ENCODE measurements at places on chromosomes 13 and 19.

DNA sequence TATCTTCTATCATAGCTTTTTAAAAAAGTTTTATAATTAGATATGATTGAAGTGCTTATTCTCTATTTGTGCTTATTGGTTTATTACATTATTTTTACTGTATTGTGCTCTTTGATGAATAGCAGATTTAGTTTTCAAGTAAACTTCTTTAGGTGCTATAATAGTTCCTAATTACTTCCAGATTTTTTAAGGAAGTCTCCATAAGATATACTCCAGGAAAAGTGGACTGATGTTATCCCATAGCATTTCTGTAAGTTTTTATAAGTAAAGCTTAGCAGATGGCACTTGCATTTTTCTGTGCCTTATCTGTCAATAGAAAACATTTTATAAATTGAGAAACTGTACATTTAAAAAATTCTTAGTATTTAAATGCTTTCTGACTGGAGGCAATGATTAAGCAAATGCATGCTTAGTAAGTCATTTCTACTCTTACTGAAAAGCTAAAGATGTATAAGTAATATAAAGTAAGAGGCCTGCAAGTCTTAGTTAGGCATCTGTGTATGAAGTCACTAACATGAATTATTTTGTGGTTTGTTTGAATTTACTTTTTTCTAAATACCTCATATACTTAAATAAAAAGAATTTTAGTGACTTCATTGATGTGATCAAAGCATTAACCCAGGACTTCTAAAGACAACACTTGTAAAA lies 182.8 kb downstream of the MAB21L1 start:
- no peak for DNase-seq

DNA sequence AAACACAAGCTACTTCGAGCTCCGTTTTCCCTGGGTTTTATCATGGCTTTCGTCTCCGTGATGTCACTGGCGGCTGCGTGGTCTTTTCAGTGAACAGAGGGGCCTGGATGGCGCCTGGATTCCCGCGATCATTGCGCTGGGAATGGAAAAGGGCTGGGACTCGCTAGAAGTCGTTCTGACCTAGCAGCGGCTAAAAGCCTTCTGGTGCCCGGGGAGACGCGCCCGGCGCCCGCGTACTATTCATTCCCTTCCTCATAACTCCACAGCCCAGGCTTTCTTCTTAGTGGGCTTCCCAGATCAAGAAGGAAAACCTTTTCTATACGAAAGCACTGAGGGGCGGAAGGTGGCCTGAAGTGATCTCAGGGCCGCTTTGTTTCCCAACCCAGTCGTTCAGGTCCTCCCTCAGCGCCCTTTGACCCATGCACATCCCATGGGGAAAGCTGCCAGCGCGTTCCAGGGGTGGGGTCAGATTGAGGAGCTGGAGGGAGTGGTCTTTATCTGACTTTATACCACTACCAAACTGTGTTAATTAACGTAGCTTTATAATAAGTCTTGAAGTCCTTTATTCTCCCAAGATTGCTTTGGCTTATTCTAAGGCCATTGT lies 96.6 kb downstream of the ELF1 start:
- no peak for DNase-seq

- no peak for DNase-seq
These were observed 48.6 kb downstream of the FOXO1 start for GRCh38 chr13:40617801-40618356.

DNA sequence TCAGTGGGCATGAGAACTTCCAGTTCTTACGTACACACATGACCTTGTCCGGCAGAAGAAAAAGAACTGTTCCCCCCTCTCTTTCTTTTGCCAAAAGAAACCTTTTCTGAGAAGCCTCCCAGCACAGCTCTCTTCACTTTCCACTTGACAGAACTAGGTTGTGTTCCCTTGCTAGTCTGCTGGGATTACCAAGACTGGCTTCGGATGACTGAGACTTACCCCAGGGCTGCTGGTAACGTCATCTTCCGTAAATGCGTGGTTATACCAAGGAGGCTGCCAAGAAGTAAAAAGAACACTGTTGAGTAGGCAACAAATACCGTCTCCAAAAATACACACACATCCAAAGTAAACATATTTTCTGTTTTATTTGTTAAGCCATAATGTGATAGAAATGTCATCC lies 908.2 kb downstream of the EFNB2 start:
- DNase-seq: no peak

DNA sequence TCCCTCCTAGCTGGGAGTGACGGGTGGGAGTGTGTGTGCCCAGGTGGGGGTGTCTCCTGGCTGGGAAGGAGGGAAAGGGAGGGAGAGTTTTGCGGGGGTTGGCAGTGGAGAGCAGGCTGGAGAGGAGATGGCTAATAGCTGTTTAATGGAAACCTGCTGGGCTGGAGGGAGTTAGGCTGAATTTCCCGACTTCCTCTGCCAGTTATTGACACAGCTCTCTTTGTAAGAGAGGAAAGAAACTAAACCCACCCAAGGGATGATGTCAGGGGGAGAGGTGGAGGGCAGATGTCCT lies 10.2 kb upstream of the ILF3 start:
- no peak for DNase-seq

- DNase-seq: no peak
These were observed 115.5 kb downstream of the FGF14 start for GRCh38 chr13:102286326-102286725.

GRCh38 chr13:52896827-52897659 lies 48.6 kb upstream of the PCDH8 start:
- no peak for DNase-seq

DNA sequence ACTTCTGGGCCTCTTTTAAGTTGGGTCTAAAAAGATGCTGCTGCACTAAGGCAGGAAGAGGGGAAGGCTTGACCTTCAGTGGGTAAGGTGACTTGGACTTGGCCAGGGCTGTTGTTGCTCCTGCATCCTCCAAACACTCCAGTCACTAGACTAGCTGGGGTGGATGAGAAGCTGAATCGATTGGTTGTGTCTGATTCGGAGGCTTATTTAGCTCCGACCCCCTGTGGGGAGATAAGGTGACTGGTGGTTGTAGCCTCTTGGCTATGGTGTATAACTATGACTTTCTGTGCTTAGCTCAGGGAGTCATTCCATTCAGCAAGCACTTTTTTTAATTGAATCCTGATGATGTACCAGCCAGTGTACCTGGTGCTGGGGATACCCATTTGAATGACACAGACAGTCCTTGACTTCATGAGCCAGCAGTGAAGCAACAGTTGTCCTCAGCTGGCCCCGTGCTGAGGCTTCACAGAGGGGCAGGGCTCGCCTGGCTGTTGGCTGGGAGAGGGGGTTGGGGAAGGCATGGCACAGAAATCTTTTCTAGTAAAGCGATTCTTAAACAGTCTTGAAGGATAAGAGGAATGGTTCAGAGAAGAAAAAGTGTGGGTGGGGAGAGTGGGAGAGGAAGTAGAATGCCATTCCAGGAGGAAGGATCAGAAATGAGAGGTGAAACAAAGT lies 9.9 kb downstream of the PCDH8 start:
- no peak for DNase-seq

DNA sequence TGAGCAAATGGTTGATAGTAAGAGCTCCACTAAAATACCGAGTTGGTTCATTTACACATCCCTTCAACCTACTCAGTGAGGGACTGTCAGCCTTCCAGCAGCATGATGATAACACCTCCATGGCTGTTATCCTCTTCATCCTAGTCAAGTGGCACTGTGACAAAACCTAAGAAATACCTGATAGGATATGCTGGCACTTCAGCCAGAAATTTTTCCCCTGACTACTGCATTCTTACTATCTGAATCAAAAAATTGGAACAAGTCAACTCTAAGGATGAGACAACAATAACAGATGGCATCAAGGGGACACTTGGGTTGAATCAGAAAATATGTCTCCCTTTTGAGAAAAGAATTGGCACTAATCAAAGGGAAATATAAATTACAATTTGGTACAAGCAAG lies 193.9 kb downstream of the KCTD12 start:
- DNase-seq: no peak

- no peak for DNase-seq
These were observed 7.4 kb upstream of the CLEC4G start for GRCh38 chr19:7739211-7739755.
